ENCODE measurements at places on chromosomes 11 and 22. TPM values are rescaled to one million over a fixed set of nuclear protein-coding genes. Genes with fewer than 3 reads are reported as not detected.

Gene TMPRSS4
- polyA plus RNA-seq: not detected

Gene PPP2R5B
- polyA plus RNA-seq: 11.2 TPM

- no peak for DNase-seq
These were observed 305.0 kb upstream of the LARGE1 start for GRCh38 chr22:34225278-34225677.

DNA sequence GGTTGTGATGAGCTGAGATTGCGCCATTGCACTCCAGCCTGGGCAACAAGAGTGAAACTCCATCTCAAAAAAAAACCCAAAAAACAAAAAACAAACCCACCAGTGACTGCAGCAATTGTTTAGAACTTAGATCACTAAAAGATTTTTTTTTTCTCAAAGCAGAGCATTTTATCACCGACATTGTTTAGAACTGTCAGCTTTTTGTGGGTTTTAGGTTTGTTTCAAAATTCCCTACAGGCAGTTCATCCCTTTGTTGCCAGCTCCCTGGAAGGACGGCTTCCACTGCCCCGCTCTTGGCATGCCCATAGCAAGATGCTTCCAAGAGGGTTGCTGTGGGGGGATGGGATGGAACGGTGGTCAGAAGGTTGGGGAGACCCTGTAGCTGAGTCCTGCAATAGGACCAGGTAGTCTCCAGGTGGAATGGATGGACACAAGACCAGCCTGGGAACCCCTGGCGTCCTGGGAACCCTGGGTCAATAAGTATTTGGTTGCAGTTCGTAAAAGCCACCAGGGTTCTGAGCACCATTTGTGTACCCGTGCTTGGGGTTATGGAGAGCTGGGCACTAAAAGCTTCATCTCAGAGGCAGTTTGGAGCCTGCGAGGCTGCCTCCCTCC lies 46.7 kb downstream of the TSPAN18 start:
- no peak for DNase-seq

DNA sequence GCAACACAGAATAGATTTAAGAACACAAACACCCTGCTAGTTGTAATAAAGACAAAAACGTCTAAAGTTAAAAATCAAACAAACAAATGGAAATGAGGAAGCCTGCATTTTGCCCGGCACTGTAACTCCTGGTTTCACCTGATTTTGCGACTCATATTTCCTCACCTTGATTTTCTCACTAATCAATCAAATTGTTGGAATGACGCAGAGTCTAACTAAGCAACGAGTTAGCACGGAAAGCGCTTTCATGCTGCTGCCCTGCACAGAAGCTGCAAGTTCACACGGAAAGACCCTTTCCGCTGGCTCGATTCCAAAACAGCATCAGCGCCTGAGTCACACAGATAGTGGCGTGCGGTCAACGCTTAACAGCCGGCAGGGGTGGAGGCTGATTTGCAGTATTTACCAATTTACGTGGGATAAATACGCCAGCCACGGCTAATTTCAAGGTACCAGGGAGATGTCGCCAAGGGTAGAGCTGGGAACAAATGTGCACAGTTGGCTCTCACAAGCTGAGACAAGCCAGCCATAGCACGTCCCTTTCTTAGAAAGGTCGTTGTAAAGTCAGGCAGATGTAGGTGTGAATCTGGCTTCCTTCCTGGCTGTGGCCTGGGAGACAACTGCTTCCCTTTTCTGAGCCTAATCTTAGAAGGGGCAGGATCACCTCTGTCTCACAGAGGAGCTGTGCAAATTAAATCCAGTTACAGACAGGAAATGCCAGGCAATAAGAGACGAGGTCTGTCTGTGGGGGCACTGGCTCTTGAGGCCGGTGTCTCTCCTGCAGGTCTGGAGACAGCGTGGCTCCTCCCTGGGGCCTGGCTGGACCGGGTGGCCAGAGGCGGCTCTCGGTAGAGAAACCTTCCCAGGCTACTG lies 76.9 kb upstream of the TTLL12 start:
- peak; percentile 15 for DNase-seq

Measured in AG04450 (cell line).